ENCODE measurements at places on chromosomes 2 and 18.

GRCh38 chr2:158815658-158816057, 20.5 kb downstream of the DAPL1 start:
- no peak for DNase-seq

DNA sequence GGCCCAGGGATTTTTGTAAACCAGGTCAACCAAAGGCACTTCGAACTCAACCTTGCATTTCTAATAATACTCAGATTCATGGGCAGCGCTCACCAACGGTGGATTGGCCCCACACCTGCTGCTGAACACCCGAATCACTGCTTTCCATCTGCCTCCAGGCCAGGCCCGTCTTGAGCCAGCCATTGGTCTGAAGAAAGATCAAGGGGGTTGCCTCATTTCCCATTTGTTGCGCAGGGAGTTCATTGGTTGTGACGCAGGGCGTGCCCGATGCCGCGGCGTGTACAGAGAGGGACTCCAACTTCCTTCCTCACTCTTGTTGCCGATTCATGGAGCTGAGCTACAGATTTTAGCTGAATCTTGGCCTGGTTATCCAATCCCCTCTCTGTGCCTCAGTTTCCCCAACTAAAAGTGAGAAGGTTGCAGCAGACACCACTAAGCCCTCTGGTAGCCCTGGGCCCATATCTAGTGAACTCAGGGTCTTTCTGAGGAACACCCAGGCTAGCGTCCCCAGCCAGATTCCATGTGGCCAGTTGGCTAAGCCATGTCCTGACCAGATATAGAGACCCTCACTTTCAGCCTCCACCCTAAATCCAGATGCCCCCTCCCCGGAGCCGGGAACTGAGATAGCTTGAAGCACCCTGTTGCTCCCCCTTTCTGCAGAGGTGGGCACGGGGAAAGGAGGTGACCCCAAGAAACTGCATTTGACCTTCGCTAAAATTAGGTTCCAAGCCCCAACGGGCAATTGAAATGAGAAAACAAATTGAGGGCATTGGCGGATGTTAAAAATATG, 60.9 kb upstream of the HPCAL1 start:
- DNase-seq = no peak

GRCh38 chr2:50791271-50791670, 240.7 kb downstream of the NRXN1 start:
- DNase-seq = no peak

DNA sequence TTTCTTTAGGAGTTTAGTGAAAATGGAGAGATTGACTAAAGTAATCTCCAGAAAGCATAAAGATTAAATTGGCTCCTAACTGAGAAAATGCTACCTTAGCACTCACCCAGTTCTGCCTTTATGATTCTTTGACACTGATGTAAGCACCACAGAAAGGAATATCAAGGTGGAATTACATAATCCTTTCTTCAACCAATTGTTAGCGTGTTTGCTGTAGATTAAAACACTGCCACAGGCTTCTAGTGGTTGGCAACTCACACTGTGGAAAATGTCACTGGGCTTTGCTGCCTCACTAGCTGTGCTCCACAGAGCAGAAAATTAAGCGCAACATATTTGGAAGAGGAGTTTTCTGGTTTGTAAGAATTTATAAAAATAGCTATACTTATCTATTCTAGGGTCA, 104.1 kb downstream of the DLGAP1 start:
- DNase-seq = no peak

DNA sequence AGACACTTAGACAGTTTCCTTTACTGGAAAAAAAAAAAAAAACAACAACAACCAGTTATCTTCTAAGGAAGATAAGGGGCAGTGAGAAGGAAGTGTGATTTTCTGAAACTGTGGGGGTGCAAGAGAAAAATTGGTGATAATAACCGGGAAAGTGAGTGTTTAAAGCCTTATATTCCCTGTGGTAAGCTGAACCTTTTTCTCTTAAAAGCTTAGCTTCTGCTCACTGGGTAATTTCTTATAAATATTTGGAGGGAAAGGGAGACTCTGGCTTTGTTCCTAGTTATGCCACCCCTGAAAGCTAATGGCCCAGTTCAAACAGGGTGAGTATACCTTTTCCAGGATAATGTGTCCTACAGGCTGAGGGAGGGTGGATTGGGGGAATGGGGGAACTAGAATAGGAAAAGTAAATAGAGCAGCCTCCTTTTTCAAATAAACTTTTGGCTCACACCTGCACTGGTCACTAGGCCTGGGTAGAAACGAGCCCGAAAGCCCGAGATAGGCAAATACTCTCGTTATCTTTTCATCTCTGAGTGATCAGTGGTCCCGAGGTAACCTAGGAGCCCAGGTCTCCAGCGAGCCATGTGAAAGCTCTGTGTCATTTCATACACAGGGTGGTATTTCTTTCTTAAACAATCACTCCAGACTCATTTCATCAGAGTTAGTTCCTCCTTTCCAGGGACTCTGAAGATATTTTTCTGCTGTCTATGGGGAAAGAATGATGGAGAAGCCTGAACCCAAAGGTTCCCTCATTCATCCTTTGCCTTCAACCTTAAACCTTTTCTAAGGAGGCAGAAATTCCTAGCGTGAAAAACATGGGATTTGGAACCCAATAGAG, 15.5 kb upstream of the SRBD1 start:
- no peak for DNase-seq

DNA sequence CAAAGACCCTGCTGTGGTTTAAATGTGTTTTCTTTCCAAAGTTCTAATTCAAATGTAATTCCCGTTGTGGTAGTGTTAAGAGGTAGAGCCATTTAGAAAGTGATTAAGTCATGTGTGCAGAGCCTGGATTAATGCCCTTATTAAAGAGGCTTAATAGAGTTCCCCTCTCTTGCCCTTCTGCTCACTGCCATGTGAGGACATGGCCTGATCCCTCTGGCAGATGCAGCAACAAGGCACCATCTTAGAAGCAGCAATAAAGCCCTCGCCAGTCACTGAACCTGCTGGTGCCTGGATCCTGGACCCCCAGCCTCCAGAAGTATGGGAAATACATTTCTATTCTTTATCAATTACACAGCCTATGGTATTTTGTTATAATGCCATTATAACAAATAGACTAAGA, 485.2 kb downstream of the DCDC2C start:
- DNase-seq = no peak

DNA sequence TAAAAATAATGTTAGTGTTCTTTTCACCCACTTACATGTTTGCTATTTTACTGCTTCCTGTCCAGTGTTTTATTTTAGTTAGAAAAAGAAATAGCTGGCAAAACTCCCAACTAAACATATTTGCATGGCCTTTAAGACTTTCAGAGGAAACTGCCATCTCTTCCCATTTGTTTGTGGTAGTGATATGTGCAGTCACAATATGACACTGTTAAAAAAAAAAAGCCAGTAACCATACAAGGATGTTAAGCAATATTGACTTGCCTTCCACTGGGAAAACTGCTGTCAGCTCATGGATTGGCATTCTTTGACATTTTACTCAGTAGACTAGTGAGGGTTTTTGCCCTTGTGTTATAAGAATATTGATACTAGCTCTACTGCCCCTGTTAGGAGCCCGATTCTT, 29.1 kb downstream of the XIRP2 start:
- no peak for DNase-seq

GRCh38 chr2:238090887-238091286, 9.3 kb upstream of the ESPNL start:
- no peak for DNase-seq

DNA sequence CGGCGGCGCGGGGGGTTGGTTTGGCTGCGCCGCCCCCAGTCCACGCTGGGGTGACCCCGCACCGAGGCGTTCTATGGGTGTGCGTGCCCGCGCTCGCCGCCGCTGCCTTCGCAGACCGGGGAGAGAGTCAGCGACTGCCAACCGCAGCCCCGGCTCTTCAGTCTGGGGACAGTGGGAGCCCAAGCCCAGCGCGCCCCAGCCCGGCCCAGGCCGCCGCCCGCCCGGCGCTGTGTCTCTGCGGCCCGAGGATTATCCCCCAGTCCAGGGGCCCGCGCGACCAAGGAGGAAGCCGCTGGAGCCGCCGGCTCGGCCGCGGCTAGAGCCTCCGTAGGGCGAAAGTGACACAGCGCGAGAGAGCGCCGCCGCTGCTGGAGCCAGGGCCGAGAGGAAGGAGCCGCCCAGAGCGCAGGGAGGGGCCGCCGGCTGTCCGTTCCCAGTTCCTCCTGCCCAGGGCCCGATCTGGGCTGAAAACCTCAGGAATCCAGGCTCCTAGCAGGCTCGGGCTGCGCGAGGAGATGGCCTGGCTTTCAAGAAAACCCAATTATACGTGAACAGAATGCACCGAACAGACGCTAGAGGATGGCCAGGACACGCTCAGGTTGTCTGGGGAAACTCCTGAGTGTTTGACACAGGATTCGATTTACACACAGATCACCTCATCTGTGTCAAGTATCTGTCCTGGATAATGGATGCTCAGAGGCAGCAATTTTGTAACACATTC, 2.4 kb downstream of the CTIF start:
- DNase-seq = peak; percentile 55

DNA sequence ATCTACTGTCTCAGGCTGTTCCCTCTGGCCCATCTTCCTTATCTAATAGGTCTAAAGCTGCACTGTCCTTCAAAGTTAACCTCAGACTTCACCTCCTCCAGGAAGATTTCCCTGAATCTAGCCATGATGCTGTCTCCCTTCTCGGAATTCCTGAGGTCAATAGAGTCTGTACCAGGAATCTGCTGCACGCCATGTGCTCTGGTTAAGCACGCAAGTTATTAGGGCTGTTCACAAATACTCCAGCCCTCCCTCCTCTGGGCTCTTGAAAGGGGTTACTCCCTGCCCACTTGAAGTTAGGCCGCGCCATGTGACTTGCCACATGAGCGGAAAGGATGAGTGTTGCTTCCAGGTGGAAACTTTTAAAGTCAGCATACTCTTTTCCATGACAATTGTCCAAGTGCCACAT, 43.6 kb downstream of the MCFD2 start:
- DNase-seq = no peak

DNA sequence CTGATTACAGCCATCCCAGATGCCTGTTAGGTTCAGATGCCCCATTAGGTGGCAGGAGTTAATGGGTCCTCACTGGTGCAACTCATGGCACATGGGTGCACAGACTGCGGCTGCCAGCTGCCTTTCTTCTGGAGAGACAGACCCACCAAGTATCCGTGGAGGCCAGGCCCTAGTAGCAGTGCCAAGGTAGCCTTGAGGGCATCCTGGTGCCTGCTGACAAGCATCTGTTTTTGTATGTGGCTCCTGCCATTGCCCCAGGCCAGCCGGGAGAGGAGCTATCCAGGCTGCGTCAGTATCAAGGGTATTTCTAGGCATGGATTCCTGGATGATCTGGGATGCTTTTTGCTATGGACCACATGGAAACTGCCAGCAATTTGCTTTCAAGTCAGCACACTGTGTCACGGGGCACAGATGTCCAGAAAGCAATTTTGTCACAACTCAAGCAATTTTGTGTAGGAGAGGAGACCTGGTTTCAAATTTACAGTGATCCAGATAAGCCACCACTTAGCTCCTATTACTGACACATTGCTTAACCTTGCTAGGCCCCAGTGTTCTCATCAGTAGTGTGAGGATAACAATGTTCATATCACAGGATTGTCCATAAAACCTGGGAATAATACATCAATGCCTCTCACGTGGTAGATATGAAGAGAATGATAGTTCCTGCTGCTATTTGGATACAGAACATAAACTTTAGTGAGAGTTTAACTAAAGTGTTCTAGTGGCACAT, 815.1 kb upstream of the RAB6C start:
- DNase-seq = no peak

GRCh38 chr18:32389858-32390257, 80.8 kb downstream of the GAREM1 start:
- no peak for DNase-seq

GRCh38 chr2:197993830-197994229, 189.4 kb downstream of the PLCL1 start:
- DNase-seq = no peak

DNA sequence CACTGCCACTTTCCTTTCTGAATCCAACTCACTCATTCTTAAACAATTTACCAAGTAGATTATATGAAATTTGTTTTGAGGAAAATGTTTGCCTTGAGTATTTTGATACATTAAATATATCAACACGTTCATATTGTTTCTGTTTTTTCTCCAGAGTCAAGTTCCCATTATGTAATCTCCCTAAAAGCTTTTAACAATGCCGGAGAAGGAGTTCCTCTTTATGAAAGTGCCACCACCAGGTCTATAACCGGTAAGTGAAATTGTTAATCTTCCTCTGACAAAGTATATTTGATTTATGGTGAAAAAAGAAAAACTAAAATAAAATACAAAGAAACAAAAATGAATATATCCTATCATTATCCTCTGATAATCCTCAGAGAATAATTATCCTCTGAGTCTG, 838.6 kb downstream of the MBD2 start:
- DNase-seq = no peak

- DNase-seq = no peak
These were observed 4.7 kb upstream of the KRCC1 start for GRCh38 chr2:88059979-88060906.

- DNase-seq = no peak
These were observed 11.2 kb downstream of the SAP130 start for GRCh38 chr2:128016620-128017019.

GRCh38 chr2:17148407-17149145, 369.7 kb downstream of the RAD51AP2 start:
- peak; percentile 3 for DNase-seq

Data from substantia nigra (tissue), 51 donors.